KBM-7 (cell line): ENCODE measurements at places on chromosomes 4 and X.

DNA sequence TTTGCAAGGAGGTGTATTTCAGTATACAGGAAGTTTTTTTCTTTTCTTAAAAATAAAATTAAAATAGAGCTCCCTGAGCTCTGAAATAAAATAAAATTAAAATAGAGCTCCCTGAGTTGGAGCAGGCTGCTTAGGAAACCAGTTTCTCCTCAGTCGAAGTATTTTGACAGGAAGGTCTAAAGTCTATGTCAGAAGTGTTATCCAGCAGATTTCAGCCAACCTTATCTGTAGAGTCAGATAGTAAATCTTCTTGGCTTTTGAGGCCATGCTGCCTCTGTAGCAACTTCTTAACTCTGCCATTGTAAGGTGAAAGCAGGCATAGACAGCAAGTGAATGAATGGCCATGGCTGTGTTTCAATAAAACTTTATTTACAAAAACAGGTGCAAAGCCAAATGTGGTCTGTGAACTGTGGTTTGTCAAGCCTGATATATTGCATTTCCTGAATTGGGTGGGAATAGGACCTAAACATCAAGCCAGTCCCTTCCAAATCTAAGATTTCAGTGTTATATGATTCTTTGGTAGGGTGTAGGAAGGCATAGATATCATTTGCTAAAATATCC lies 9.5 kb upstream of the KLKB1 start:
- DNase-seq: no peak

GRCh38 chrX:2707334-2707760 lies 16.3 kb downstream of the CD99 start:
- DNase-seq: peak; percentile 100

GRCh38 chr4:3670521-3671519 lies 95.4 kb upstream of the ADRA2C start:
- DNase-seq: no peak

DNA sequence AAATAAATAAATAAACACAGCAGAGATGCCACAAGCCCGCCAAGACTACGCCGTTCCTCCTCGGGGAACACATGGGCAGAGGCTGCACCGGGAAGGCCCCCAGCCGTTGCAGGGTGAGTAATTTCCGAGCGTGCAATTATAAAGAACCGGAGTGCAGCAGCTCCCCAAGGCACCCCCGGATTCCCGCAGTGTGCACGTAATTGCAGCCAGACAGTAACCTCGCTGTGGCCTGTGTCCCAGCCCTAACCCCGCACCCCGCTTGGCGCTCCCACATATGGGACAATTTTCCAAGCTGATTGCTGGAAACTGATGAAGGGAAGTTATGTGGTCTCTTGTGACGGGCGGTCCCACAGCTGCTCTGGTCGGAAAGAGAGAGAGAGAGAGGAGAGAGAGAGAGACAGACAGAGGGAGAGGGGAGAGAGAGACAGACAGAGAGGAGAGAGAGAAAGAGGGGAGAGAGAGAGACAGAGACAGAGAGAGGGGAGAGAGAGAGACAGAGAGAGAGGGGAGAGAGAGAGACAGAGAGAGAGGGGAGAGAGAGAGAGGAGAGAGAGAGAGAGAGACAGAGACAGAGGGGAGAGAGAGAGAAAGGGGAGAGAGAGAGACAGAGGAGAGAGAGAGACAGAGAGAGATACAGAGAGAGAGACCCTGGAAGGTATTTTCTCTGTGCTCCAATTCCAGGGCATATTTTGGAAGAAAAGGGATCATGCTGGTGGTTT lies 275.4 kb downstream of the SHOX start:
- no peak for DNase-seq

GRCh38 chr4:185834088-185834487 lies 22.1 kb upstream of the SORBS2 start:
- DNase-seq: no peak

- DNase-seq: peak; percentile 12
These were observed 211.1 kb downstream of the GUCY2F start for GRCh38 chrX:109270580-109271484.

GRCh38 chr4:125572601-125573000 lies 257.8 kb downstream of the FAT4 start:
- DNase-seq: no peak

DNA sequence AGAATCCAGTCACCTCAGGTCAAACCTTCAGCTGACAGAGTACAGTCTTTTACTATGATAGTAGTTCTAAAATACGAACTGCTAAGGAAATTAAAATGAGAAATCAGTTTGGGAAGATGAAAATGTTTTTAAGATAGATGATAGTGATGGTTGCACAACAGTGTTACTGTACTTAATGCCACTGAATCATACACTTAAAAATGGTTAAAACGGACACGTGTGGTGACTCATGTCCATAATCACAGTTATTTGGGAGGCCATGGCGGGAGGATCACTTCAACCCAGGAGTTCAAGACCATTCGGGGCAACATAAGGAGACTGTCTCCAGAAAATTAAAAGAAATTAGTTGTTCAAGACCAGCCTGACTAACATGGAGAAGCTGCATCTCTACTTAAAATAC lies 41.4 kb downstream of the ABHD18 start:
- no peak for DNase-seq

GRCh38 chr4:113534711-113535110 lies 226.8 kb downstream of the CAMK2D start:
- no peak for DNase-seq

DNA sequence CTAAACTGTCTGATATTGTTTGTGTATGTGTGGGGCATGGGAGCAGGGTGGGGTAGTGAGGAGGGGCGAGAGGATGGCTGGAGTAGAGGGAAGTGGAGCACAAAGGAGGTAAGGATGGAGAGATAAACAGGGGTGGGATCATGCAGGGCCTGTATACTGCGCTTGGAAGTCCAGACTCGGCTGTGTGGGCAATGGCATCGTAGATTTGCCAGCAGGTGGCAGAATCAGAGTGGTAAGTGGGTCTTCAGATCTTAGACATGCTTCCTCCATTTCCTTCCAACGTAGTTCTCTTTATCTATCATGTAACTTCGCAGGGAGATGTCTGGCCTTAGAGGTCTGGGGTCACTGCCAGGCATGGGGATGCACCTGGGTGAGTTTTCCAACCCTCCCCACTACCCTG lies 155.5 kb downstream of the PDGFRA start:
- peak; percentile 37 for DNase-seq

DNA sequence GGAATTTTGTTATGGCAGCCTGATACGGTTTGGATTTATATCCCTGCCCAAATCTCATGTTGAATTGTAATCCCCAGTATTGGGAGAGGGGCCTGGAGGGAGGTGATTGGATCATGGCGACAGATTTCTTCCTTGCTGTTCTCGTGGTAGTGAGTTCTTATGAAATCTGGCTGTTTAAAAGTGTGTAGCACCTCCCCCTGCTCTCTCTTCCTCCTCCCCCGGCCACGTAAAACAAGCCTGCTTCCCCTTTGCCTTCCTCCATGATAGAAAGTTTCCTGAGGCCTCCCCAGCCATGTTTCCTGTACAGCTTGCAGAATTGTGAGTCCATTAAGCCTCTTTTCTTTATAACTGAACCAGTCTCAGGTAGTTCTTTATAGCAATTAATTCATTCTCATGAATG lies 37.9 kb downstream of the SUPT20HL2 start:
- DNase-seq: peak; percentile 75

- DNase-seq: peak; percentile 24
These were observed 35.4 kb downstream of the CEP44 start for GRCh38 chr4:174318829-174319764.

GRCh38 chrX:23851544-23851943 lies 56.2 kb downstream of the APOO start:
- no peak for DNase-seq
